ENCODE measurements at places on chromosomes 7 and 10.

GRCh38 chr10:24722131-24722675 lies 1.5 kb downstream of the ARHGAP21 start:
- DNase-seq: peak; percentile 27

GRCh38 chr7:100119072-100119969 lies at the start of the genes CNPY4 and TAF6:
CNPY4 (plus strand) TSS chr7:100119634; CDS start chr7:100119745, 111 bp downstream.
TAF6 (minus strand) TSS chr7:100119358; CDS start chr7:100114209, 5,149 bp downstream.
- peak; percentile 97 for DNase-seq

DNA sequence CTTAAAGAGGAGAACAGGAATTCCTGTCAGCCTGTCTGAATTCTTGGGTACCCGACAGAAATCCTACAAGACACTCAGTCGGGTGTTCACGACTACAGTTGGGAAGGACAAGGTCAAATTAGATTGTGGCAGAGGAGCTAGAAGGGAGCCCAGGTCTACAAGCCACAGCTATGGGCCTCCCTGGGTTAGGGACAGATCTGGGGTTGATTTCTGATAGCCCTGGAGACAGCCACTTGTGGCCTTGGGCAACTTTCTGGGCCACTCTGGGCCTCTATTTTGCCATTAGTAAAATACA lies 39.7 kb upstream of the ANTXRL start:
- DNase-seq: no peak

GRCh38 chr7:16084875-16085274 lies 336.5 kb downstream of the CRPPA start:
- DNase-seq: no peak

- DNase-seq: no peak
These were observed 342.0 kb downstream of the SDK1 start for GRCh38 chr7:3643091-3643490.

GRCh38 chr7:51428217-51428887 lies 111.7 kb upstream of the COBL start:
- DNase-seq: peak; percentile 13

DNA sequence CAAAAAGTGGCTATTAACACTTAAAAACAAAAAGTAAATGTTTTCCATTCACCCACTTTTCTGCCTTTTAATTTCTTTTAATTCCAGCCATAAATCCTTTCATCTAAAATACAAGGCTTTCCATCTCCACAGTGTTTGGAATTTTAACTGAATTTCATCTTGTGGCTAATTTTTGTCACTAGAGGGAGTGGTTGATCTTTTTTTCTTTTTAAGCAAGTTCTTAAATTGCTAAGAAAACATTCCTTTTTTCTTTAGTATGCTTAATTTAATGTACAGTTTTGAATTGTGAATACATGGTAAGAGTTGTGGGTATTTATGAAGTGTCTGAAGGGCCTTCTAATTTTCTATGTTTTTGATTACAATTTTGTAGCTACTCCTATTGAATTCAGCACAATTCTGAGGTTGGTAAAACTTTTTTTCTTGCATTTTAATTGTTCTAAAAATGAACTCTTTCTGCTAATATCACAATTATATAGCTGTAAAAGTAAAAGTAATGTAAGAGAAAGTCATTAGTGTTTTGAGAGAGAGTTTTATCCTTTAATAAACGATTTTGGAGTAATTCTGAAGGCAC lies 54.9 kb upstream of the ANK3 start:
- no peak for DNase-seq

- peak; percentile 59 for DNase-seq
These were observed 146.1 kb upstream of the TCF7L2 start for GRCh38 chr10:112803961-112804401.

- DNase-seq: no peak
These were observed 114.2 kb upstream of the FAM3C start for GRCh38 chr7:121510302-121510701.

- DNase-seq: peak; percentile 73
These were observed 1.2 kb upstream of the PLXNA4 start for GRCh38 chr7:132577206-132578049.

- DNase-seq: no peak
These were observed 30.3 kb upstream of the CREB3L2 start for GRCh38 chr7:138032186-138032585.

DNA sequence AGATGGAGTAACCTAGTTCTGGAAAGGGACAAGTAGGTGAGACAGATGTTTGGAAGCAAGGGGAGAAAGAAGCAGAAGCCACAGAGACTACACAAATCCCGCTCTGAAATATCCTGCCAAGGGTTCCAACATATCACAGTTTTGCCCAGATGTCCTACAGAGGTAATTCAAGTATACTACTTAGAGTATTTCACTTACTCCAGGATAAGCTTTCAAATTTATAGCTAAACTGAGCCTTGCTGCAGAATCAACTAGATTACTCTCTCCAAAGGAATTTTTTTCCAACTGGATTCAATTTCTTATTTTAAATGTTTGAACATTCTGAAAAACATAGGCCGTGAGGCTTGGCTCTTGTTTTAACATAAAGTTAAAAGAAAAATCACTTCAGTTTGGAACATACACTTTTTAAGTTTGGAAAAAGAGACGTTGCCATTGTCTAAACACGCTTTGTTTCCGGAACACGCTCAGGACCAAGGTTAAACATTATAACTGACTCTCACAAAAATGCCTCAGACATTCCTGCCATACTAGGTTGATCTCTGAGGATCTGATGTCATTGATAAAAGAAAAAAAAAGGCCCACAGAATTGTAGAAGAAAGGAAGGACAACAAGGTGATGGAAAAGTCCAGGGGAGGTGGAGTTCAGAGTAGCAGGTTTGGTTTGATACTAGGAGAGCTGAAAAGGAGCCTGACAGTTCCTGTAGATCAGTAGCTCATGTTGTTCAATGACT lies 74.8 kb downstream of the FAM185A start:
- no peak for DNase-seq

DNA sequence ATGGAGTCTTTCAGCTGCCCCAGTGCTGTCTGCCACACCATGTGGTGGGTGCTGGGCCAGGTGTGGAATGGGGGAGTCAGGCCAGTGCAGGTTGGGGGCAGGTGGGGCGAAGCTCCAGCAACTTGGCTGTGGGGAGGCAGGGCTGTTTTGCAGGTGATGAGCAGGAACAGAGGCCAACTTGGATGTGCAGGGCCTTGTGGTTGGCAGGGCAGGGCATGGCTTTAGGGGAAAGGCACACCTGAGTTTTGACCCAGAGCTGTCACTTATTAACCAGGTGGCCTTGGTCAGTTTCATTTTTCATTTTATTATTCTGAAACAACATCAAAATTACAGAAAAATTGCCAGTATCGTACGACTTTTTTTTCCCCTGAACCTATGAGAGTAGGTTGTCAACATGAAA lies 1.1 kb upstream of the SFTPA2 start:
- DNase-seq: no peak

DNA sequence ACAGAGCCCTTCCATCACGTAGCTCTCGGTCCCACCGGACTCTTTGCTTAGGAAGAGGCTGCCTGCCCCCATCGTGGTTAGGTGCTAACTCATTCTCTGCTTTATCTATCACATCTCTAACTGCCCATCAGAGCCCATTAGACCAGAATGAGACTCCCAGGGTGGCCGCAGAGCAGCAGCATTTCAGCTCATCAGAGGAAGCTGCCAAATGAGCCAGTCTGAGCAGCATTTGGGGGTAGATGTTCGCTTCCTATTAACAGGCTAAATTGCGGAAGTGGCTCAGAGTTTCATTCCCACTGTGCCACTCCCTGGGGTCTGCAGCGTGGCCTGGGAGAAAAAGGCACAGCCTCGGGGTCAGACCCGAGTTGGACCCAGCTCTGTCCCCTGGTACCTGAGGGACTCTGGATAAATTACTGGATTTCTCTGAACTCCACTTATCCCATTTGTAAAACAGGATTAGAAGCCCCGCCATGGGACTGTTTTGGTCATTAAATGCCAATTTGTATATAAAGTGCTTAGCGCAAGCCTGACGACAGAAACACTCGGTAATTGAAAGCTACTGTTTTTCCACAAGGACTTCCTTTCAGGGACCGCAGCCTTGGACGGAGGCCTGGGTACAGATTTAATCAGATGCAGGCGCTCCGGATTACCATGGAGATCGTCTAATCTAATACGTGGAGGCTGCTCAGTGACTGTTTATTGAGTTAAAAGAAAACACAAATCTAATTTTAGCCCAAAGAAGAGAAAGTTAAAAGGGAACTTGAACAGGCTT lies 73.8 kb upstream of the PRLHR start:
- no peak for DNase-seq

- DNase-seq: peak; percentile 65
These were observed 47.9 kb downstream of the MKI67 start for GRCh38 chr10:128078136-128078969.

DNA sequence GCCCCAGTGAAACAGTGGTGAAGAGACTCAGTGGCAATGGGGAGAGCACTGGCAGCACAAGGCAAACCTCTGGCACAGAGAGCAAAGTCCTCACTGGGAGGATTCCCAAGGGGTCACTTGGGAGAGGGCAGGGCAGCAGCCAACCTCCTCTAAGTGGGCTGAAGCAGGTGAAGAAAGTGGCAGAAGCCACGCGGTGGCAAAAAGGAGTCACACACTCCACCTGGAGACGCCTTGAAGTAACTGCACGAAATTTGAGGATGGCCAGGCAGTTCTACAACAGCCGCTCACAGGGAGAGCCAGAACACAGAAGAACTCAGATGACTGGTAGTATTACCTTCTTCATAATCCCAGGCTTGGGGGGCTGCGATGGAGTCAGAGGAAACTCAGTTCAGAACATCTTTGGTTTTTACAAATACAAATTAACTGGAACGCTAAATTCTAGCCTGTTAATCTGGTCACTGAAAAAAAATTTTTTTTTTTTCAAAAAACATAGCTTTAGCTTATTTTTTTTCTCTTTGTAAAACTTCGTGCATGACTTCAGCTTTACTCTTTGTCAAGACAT lies 574 bp upstream of the IL6 start:
- peak; percentile 92 for DNase-seq

DNA sequence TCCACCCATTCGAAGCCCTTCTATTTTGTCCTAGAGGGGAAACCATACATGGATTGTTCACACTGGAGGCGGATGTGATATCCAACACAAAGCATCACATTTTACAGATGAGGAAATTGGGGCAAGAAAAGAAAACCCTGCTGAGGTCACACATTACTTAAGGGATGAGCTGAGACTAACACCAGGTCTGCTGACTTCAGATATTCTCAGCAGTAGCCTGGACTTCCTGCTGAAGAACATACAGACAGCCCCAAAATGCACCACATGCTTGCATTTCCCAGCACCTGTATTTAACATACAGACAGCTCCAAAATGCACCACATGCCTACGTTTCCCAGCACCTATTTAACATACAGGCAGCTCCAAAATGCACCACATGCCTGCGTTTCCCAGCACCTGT lies 11.2 kb downstream of the GIMAP5 start:
- no peak for DNase-seq

GRCh38 chr7:106377847-106378361 lies 93.1 kb upstream of the NAMPT start:
- no peak for DNase-seq

DNA sequence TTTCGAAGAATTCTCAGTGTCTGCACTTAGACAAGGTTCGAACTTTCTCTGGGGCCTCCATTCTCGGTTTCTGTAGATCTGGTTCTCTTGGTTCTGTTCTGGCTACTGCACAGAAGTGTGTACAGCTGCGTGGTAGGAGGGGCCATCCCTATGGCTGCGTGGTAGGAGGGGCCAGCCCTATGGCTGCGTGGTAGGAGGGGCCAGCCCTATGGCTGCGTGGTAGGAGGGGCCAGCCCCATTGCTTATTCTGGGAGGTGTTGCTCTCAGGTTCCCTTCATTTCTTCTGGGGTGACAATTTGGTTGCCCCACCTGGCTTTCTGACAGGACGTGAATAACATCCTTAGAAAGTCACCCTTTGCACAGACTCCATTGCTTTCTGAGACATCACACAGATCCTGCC lies 65.2 kb upstream of the CHST15 start:
- no peak for DNase-seq

GRCh38 chr7:134234216-134234615 lies 82.5 kb downstream of the SLC35B4 start:
- DNase-seq: no peak

DNA sequence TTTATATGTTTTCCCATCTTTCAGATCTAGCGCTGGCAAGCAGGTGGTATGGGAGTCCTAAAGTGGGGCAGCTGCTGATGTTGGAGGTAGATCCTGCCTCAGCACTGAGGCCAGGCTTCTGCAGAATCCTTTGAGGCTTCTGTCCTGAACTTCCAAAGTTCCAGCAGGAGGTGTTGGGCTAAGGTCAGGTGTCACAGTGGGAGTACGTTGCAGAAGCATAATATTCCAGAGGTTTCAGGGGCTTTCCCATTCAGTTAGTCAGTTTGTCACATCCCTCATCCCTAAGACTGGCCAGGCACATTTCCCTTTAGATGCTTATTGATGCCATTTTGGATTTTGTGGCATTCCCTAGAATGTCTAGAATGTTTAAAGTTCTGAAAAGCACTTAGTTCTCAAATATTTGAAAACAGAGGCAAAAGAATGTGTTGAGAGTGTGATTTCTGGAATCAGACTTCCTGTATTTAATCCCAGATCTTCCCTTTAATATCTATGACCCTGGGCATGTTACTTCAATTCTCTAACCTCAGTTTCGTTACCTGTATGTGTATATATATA lies 319.1 kb upstream of the PHYHIPL start:
- DNase-seq: no peak

DNA sequence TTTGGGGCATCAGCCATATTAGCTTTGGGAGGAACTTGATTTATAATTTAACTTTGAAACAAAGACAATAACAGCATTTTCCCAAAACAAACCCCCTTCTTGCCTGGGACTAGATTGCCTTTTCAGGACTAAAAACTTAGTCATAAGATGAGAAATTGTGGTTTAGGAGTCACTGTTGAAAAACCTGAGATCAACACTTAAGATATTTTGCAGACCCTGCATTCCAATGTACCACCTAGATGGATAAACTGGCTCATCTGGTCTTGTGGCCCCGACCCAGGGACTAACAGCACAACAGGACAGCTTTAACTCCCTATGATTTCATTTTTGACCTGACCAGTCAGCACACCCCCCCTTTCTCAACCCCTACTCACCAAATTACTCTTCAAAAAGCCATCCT lies 1165.4 kb downstream of the XPNPEP1 start:
- DNase-seq: no peak

DNA sequence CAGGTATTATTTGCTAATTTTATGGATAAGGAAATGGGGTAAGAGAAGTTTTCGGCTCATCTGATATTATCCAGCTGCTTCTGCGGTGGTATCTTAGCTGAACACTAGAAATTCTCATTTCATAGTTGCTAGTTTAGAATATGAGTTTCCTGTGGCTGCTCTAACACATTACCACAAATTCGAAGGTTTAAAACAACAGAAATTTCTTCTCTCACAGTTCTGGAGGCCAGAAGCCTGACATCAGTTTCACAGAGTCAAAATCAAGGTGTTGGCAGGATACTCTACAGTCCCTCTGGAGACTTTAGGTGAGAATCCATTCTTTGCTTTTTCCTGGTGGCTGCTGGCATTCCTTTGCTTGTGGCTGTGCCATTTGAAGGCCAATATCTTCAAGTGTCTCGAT lies 205.9 kb downstream of the PTEN start:
- DNase-seq: no peak

- DNase-seq: no peak
These were observed 511.9 kb upstream of the ZMIZ1 start for GRCh38 chr10:78556705-78557432.

- DNase-seq: no peak
These were observed 8.3 kb downstream of the EN2 start for GRCh38 chr7:155466142-155466813.

- DNase-seq: no peak
These were observed 327.2 kb upstream of the AKR1E2 start for GRCh38 chr10:4498711-4499251.

- no peak for DNase-seq
These were observed 6.6 kb downstream of the ANK3 start for GRCh38 chr10:60382946-60383681.

- DNase-seq: no peak
These were observed 145.7 kb downstream of the RNLS start for GRCh38 chr10:88437411-88437810.

GRCh38 chr7:49580000-49580399 lies 193.4 kb upstream of the VWC2 start:
- DNase-seq: peak; percentile 3

Data from ELF-1 (cell line).